Iris pigment epithelial cell (primary cell): ENCODE measurements at places on chromosomes 3 and 15.

DNA sequence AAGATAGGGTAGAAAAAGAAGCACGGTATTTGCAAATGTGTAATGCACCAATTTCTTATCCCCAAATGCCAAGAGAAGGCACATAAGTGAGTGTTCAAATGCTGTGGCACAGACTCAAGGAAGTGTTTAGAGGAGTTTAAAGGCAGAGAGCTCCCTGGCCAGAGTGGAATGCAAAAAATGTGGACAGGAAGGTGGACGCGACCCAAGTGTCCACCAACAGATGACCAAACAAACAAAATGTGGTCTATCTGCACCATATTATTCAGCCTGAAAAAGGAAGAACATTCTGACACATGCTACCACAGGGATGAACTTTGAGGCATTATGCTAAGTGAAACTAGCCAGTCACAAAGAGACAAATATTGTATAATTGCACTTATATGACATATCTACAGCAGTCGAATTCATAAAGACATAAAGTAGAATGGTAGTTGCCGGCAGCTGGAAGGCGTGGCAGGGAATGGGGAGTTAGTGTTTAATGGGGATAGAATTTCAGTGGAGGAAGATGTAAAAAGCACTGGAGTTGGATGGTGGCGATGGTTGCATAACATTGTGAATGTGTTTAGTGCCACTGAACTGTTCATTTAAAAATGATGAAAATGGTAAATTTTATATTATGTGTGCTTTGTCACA, 126.6 kb downstream of the SRGAP3 start:
- DNase-seq, result no peak

GRCh38 chr3:22098021-22098420, 347.0 kb upstream of the ZNF385D start:
- DNase-seq, result no peak

DNA sequence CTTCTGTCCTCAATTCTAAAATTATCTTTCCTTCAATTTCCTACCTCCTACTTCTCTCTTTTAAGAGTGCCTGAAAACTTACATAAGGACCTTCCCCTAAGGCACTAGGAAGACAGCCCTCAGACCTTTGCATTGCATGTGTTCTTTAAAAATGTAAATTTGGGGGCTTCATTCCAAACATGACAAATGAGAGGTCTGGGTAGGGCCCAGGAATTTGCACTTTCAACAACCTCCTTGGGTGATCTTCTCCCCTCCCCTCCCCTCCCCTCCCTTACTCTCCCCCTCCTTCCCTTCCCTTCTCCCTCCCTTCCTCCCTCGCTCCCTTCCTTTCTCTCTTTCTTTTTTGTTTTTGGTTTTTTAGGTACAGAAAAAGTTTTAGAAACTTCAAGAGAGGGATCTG, 18.7 kb downstream of the USF3 start:
- no peak for DNase-seq

DNA sequence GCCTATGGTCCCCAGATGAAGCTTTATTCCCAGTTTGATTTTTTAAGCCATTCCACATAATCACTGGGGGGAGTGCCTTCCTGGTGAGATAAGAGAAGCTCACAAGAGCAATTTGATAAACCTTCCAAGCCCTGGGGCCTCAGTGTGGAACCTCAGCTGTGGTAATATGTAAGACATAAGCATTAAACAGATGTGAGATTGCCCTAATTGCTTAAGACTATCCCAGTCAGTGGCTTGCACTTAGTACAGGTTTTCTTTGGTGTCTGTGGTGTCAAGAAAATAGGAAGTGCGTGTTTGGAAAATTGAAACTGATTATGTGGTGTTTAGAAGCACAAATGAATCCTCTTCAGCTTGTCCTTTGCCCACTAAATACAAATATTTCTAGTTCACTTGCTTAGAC, 54.3 kb downstream of the LRRN1 start:
- no peak for DNase-seq

DNA sequence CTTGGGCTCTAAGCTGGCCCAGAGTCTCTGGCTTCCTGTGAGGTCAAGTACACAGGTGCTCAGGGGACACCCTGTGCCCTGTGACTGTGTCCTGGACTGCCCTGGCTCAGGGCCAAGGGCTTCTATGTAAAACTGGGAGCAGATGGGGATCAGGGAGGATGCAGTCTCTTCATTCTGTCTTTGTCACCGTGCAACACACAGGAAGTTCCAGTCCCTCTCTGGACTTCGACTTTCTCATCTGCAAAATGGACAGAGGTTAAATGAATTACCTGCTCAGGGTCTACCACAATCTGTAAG, 61.9 kb upstream of the TLE3 start:
- no peak for DNase-seq

DNA sequence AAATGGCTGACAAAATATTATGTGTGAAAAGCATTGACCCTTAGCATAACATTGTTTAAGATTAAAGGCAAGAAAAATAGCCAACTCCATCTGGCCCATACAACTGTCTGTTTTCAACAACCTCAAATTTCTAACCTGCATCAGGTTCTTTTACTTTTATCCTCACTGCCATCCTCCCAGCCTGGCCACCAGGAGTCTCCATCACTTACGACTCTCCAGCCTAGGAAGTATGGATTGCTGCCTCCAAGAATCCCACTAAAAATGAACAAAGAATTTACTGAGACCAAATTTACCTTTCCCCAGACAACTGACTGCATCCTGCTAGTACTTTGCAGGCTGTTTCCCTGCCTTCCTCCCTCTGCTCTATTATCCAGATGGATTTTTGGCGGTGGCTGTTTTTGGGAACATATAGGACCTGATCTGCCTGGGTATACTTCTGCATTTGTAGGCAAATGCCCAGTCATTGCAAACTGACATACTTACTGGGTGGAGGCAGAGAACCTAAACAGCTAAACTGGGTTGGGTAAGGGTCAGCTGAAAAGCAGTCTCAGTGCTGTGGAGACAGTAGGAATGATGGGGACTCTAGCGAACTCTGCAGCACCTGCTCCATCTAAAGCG, 144.2 kb downstream of the GHSR start:
- no peak for DNase-seq

GRCh38 chr3:176988795-176989194, 208.5 kb downstream of the TBL1XR1 start:
- no peak for DNase-seq

- DNase-seq, result no peak
Observed at GRCh38 chr15:43529587-43530345, 12.4 kb downstream of the MAP1A start.
